ENCODE measurements at places on chromosomes 12 and 14.
A peak's percentile ranks its signal among the peaks of the same experiment; 100 is the strongest.

DNA sequence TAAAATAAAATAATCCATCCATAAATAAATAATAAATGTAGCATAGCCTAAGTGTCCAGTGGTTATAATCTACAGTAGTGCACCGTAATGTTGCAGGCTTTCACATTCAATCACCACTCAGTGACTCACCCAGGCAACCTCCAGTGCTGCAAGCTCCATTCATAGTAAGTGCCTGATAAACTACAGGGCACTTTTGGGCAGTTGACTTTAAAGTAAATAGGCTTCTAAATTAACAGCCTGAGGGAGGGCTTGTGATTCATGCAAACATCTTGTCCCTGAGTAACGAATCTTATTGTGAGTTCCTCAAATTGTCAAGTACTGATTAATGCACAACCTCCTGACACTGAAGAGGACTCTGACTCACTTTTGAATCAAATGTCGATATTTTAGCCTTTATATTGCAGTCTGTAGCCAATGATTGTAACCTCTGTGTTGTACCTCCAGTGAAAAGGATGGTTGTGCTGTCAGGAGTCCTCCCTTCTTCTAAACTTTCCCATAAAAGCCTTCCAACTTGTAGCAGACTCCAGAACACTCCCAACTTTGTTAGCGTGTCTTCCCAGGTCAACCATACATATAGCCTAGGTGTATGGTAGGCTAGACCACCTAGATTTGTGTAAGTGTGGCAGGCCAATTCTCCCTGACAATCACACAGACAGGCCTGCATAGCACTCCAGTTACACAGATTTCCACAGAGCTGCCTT lies 55.0 kb upstream of the BICD1 start:
- peak; percentile 87 for DNase-seq

GRCh38 chr12:45852508-45852907 lies 123.0 kb downstream of the ARID2 start:
- DNase-seq: no peak

DNA sequence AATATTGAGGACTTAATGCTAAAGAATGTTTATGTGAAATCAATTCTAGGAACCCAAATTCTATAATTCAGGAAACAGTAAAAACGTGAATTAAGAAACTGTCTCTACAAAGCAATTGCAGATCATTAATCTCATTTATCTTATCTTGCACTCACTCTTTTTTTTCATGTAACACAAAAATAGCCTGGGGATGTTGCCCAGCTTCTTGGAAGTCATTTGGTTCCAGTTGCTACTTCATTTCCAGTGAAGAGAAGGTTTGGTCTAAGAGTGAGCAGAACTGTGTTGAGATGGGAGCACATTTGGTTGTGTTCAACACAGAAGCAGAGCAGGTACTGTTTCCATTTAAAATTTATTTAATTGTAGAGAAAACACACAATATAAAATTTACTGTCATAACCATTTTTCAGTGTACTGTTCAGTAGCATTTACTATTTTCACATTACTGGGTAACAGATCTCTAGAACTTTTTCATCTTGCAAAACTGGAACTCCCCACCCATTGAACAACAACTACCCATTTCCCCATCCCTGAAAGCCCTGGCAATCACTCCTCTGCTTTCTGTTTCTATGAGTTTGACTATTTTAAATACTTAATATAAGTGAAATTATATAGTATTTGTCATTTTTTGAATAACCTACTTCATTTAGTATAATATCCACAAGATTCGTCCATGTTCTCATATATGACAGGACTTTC lies 9.7 kb downstream of the CLEC6A start:
- no peak for DNase-seq

DNA sequence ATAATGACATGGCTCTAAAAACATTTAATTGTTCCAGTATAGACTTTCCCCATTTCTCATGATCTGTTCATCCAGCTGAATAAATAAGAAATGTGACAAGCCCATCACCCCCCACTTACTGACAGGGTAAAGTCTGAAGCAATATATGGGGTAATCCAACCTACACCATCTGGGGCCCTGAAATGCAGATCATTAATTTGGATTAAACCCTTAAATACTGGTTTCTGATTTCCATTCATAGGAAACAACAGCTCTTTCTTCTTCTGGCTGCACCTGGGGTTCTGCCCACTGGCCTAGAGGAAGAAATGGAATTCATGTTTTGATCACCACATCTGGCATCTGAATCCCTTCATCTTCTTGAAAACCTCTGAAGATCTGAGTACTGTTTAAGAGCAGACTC lies 39.3 kb upstream of the ACSM4 start:
- DNase-seq: no peak

DNA sequence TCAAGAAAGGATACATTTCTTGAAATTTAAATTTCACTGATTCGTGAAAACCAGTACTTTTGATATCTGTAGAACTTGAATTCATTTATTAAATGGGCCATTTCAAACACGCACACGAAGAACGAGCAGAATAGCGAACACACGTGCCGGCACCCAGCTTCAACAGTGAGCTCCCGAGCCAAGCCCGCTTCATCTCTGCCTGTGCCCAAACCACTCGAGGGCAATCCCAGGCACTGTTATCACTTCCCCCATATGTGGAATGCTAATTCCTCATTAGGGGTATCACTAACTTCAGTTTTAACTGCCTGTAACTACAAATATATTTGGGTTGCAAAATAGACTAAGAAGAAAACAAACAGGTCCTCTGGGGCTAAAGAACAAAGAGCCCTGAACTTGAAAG lies 48.0 kb downstream of the AMN start:
- DNase-seq: no peak
